ENCODE measurements at places on chromosomes 12 and 14.

DNA sequence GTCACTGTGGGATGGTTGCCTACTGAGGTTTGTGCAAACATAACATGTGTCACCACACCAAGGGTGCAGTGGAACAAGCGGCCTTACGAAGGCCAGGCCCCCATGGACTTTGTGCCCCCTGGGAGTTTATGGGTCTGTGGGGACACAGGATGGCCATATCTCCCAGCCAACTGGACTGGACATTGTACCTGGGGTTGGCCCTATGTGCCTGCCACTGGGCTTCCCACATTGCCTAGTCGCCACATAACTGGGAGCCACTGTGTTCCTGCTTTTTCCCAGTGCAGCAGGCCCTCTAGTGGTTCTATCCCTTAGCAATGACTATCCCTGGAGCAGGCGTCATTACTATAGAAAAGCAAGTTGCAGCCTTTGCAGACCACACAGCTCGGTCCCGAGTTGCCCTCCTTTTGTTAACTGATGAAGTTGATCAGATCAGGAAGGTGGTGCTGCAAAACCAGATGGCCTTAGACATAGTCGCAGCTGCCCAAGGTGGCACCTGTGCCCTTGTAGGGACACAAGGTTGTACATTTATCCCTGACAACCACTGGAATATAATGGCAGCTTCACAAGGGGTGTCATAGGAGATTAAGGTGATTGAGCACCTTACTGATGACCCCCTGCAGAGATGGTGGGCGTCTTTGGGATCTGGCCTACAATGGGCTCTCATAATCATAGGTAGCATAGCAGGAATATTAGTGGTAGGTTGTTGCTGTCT, 15.2 kb upstream of the RNASE12 start:
- H3K36me3 ChIP-seq, result no peaks in the 10 kb centered on the region
- peaks cover 11% of the 10 kb centered on the region for H3K27me3 ChIP-seq
- peaks cover 17% of the 10 kb centered on the region for H3K4me1 ChIP-seq

- H3K4me3 ChIP-seq, result no peak overlapping the region
- DNase-seq, result no peak
- H3K4me1 ChIP-seq, result no peaks in the 10 kb centered on the region
- no peaks in the 10 kb centered on the region for H3K27me3 ChIP-seq
Measured at GRCh38 chr12:28079539-28079938, 107.0 kb upstream of the PTHLH start.

DNA sequence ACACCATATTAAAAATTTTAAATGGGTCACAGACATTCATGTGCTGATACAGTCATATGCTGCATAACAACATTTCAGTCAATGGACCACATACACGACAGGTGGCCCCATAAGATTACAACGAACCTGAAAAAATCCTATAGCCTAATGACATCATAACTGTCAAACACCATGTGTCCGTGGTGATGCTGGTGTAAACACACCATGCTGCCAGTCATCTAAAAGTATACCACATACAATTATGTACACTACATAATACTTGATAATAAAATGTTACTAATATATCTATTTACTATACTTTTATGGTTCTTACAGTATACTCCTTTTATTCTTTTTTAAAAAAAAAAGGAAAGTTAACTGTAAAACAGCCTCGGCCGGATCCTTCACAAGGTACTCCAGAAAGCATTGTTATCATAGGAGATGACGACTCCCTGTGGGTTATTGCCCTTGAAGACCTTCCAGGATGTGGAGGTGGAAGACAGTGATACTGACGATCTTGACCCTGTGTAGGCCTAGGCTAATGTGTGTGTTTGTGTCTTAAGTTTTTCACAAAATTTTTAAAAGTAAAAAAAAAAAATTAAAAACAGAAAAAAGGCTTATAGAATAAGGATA, 5.0 kb upstream of the TDG start:
- peaks cover 11% of the 10 kb centered on the region for H3K4me1 ChIP-seq
- DNase-seq, result no peak
- H3K4me3 ChIP-seq, result no peak overlapping the region
- no peak overlapping the region for H3K27ac ChIP-seq

GRCh38 chr12:54987611-54988231, 3.2 kb upstream of the TESPA1 start:
- H3K4me3 ChIP-seq, result no peak overlapping the region
- H3K27me3 ChIP-seq, result no peaks in the 10 kb centered on the region
- no peak for DNase-seq

- peaks cover 6% of the 10 kb centered on the region for H3K36me3 ChIP-seq
- peak; percentile 59 for DNase-seq
- H3K4me3 ChIP-seq, result peak overlapping the region; percentile 73
- H3K4me1 ChIP-seq, result peaks cover 38% of the 10 kb centered on the region
- H3K27ac ChIP-seq, result no peak overlapping the region
- H3K27me3 ChIP-seq, result peaks cover 26% of the 10 kb centered on the region
Measured at GRCh38 chr14:58638231-58639197, 752 bp downstream of the DACT1 start.

- no peaks in the 10 kb centered on the region for H3K4me1 ChIP-seq
- no peak overlapping the region for H3K4me3 ChIP-seq
- H3K27me3 ChIP-seq, result no peaks in the 10 kb centered on the region
- no peaks in the 10 kb centered on the region for H3K36me3 ChIP-seq
Measured at GRCh38 chr14:92493024-92493423, 20.6 kb upstream of the RIN3 start.

GRCh38 chr12:3718100-3718499, 34.8 kb downstream of the CRACR2A start:
- no peak for DNase-seq
- H3K27ac ChIP-seq, result no peak overlapping the region
- no peaks in the 10 kb centered on the region for H3K27me3 ChIP-seq
- H3K36me3 ChIP-seq, result no peaks in the 10 kb centered on the region
- peaks cover 12% of the 10 kb centered on the region for H3K4me1 ChIP-seq

DNA sequence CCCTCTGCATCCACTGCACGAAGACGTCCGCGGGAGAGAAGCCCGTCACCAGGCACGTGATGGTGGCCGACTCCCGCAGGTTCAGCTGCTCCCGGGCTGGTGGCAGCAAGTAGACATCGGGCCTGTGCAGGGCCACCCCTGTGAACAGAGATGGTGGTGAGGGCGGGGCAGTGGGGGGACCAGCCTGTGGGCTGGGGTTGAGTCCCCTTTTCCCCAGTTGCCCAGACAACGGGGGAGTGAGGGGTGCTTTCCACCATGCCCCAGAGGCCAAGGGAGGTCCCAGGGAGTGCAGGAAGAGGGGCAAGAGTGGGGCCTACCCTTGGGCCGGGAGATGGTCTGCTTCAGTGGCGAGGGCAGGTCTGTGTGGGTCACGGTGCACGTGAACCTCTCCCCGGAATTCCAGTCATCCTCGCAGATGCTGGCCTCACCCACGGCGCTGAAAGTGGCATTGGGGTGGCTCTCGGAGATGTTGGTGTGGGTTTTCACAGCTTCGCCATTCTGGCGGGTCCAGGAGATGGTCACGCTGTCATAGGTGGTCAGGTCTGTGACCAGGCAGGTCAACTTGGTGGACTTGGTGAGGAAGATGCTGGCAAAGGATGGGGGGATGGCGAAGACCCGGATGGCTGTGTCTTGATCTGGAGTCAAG, 328.3 kb downstream of the TMEM121 start:
- no peaks in the 10 kb centered on the region for H3K36me3 ChIP-seq
- no peaks in the 10 kb centered on the region for H3K27me3 ChIP-seq
- no peak overlapping the region for H3K4me3 ChIP-seq
- H3K4me1 ChIP-seq, result no peaks in the 10 kb centered on the region
- DNase-seq, result no peak

DNA sequence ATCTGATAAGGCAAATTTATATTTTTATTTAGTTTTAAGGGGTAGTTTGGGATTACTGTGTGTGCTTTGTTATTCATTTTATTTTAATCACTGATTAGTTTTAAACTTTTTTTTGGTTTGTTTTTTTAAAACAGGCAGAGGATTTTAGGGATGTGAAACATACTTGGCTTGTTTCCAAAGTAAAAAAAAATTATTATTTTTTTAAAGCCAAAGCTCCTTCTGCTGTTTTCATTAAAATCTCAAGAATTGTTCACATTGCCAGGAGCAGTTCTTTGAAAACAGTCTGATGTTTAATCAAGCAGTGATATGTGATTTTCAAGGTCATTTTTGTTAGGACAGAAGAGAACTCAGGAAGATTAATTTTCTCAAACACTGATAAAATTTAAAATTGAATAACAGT, 11.2 kb downstream of the TTC8 start:
- H3K36me3 ChIP-seq, result no peaks in the 10 kb centered on the region
- no peaks in the 10 kb centered on the region for H3K27me3 ChIP-seq
- DNase-seq, result no peak
- no peaks in the 10 kb centered on the region for H3K4me1 ChIP-seq
- no peak overlapping the region for H3K27ac ChIP-seq

- H3K27ac ChIP-seq, result no peak overlapping the region
- H3K4me3 ChIP-seq, result no peak overlapping the region
- H3K4me1 ChIP-seq, result peaks cover 10% of the 10 kb centered on the region
- H3K36me3 ChIP-seq, result peaks cover 28% of the 10 kb centered on the region
Measured at GRCh38 chr14:23323838-23324454, 2.7 kb downstream of the PABPN1 start.

GRCh38 chr12:96020314-96021003, 14.9 kb downstream of the LTA4H start:
- H3K36me3 ChIP-seq, result peaks cover 36% of the 10 kb centered on the region
- H3K27ac ChIP-seq, result no peak overlapping the region
- no peak for DNase-seq
- H3K4me3 ChIP-seq, result no peak overlapping the region

DNA sequence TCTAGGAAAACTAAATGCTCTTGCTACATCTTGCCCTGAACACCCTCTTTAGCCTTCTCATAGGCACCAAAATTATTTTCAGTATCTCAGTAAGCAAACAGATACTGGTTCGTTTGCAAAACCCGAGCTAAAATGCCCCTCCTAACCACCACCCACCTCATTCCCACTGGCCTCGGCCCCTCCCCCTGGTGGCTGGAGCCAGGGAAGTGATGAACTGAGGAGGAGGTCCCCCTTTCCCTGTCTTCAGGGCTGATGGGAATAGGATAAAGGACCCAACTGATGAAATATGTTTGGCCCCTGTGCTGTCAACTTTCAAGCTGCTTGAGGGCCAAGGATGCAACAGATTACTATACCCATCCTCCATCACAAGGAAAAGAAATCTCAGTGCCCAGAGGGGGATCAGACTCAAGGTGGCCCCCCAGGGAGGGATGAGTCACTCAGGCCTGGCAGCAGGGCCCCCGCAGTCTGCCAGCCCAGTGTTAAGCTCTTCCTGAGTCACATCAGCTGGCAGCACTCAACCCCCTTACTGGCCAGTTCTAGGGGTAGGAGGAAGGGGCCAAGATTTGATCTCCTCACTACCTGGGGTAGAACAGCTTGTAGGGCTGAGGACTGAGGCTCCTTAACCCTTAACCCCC, 1.7 kb downstream of the ANKRD52 start:
- peaks cover 17% of the 10 kb centered on the region for H3K4me1 ChIP-seq
- H3K4me3 ChIP-seq, result peak overlapping the region; percentile 95
- DNase-seq, result peak; percentile 40
- peaks cover 47% of the 10 kb centered on the region for H3K36me3 ChIP-seq
- H3K27ac ChIP-seq, result no peak overlapping the region

DNA sequence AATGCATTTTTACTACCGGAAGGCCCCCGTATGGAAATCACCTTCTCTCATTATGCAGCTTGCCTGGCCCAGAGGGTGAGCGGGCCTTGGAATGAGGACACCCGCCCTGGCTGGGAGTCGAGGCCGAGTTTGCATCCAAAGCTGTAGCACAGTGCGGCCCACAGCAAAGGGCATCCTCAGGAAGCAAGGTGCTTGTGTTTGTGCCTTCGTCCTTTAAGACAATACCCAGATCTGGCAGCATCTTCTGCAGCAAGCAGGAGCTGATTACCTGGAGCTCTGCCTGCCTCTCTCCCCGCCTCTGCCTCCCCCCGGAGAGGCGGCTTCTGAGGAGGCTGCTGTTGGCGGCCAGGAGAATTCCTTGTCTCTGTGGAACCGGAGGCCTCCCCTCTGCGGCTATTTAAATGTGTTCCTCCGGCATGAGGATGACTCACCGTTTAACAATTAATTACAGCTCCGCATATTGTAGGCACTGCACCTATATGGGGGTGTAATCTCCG, 145.3 kb downstream of the CACNA1C start:
- peak overlapping the region; percentile 30 for H3K4me3 ChIP-seq
- peak overlapping the region; percentile 87 for H3K27ac ChIP-seq
- peaks cover 25% of the 10 kb centered on the region for H3K4me1 ChIP-seq
- no peaks in the 10 kb centered on the region for H3K27me3 ChIP-seq
- H3K36me3 ChIP-seq, result no peaks in the 10 kb centered on the region
- peak; percentile 88 for DNase-seq

GRCh38 chr12:23210573-23210972, 585.6 kb downstream of the ETNK1 start:
- 0 out of 2 replicates have a peak, but pooled peaks cover 9% of the 10 kb centered on the region for H3K36me3 ChIP-seq
- H3K4me1 ChIP-seq, result no peaks in the 10 kb centered on the region
- DNase-seq, result peak; percentile 6
- H3K27ac ChIP-seq, result no peak overlapping the region

DNA sequence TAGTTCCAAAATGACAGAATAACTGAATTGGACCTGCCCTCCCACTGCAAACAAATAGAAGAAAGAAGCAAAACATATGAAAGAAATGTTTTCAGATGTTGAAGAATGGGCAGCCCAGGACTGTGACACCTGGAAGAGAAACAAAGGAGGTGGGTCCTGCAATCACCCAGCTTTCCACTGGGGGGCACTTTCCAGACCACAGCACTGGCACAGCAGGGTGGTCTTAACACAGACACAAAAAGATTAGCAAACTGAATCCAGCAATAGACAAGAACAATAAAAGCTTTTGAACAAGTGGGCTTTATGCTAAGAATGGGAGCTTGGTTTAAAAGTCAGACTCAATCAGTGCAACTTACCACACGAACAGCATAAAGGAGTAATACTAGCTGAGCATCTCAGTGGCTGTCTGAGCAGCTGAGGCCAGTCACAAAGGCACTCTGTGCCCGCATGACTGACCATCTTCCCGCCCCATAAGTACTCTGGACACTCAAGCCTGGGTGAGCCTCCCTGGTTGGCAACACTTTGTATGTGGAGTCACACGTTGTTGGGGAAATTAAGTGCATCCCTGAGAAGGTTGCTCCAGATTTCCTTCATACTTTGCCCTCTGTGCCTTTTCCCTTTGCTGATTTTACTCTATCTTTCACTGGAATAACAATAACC, 27.7 kb downstream of the JKAMP start:
- no peak overlapping the region for H3K4me3 ChIP-seq
- H3K4me1 ChIP-seq, result no peaks in the 10 kb centered on the region
- no peaks in the 10 kb centered on the region for H3K27me3 ChIP-seq
- no peak overlapping the region for H3K27ac ChIP-seq

GRCh38 chr12:117119592-117120198, 20.5 kb upstream of the TESC start:
- no peaks in the 10 kb centered on the region for H3K36me3 ChIP-seq
- H3K4me3 ChIP-seq, result no peak overlapping the region
- H3K27ac ChIP-seq, result no peak overlapping the region
- no peaks in the 10 kb centered on the region for H3K27me3 ChIP-seq
- DNase-seq, result peak; percentile 84

- no peaks in the 10 kb centered on the region for H3K27me3 ChIP-seq
- H3K4me1 ChIP-seq, result peaks cover 10% of the 10 kb centered on the region
- H3K27ac ChIP-seq, result no peak overlapping the region
- DNase-seq, result no peak
- H3K4me3 ChIP-seq, result no peak overlapping the region
Measured at GRCh38 chr14:92472860-92473259, 40.7 kb upstream of the RIN3 start.

GRCh38 chr12:23556661-23557060, 392.8 kb downstream of the SOX5 start:
- H3K27ac ChIP-seq, result no peak overlapping the region
- no peak overlapping the region for H3K4me3 ChIP-seq
- H3K36me3 ChIP-seq, result no peaks in the 10 kb centered on the region
- no peaks in the 10 kb centered on the region for H3K27me3 ChIP-seq

Measured in GM23338 (cell line).